Pons (tissue), 1 donor: ENCODE measurements at places on chromosomes 2 and 18.

DNA sequence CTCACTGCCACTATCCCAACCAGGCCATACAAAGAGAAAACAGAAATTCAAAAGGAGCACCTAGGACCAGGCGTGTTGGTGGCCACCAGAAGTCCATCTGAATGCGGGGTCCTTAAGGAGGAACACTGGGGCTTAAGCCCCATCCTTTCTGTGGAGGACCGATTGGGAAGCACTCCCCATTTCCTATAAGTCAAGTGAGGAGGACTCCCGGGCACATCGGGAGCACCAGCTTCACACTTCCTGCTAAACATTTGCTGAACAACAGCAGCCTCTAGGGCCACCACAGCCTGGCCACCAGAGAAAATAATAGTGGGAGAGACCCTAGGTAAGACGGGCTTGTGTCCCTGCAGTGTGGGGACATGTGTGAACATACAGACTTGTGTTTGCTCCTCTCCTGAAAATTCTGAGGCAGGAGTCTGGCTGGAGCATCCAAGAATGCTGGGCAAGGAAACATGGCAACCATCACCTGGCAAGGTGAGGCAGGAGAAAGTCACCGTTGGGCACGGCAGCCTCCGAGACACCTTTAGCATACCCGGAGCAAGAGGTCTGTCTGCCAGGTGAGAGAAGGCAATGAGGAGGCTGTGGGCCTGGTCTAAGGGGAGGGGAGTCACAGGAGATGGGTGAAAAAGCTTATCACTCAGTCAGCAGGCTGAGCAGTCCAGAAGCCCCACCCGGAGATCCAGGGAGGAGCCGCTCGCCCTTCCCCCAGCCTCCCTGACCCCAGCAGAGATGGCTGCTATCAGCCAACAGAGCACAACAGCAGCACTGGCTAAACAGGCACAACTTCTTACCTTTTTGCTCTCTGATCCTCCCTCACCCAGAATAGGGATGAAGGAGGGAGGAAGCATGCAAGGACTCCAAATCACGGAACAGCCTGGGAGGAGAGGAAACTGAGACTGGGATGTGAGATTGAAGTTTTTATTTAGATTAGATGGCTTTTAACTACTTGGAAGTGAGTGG lies 282.3 kb downstream of the EIPR1 start:
- DNase-seq = no peak

- no peak for DNase-seq
Observed at GRCh38 chr2:29072971-29073725, 1.2 kb downstream of the PCARE start.

- no peak for DNase-seq
Observed at GRCh38 chr2:134504586-134505336, 214.0 kb downstream of the TMEM163 start.

DNA sequence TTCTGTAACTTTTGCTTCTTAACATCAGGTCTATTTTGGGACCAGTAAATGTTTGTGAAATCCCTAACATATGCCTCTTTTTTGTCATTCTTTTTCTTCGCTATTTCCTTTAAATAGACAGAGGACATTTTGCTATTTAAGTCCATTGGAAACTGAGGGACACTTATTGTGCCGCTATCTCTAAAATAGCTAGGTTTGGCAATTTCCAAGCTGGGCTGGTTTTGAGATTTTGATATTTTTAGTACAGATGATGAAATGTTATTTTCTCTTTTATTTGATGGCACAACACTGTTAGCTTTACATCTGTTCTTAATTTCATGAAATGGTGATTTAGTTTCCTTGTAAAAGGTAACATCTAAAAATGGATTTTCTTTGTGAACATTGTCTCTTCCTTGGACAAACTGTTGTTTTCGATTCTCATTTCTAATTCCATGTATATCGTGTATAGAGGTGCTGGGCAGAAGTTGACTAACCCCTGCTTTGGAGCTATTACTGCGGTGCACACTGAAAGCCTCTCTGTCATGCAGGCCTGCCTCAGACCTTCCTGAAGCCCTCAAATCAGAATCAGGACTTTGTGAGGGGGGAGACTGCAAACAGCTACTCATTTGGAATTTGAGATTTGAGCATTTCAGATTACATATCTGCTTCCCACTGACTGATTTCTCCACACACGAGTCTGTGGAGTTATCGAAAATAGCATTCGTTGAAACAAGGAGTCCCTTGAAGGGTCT lies 594 bp downstream of the RAD51AP2 start:
- DNase-seq = no peak

GRCh38 chr18:75375341-75375740 lies 52.2 kb downstream of the SMIM21 start:
- DNase-seq = no peak

GRCh38 chr2:128914320-128914719 lies 595.7 kb upstream of the HS6ST1 start:
- no peak for DNase-seq

- DNase-seq = no peak
Observed at GRCh38 chr18:50642439-50642838, 82.6 kb downstream of the MAPK4 start.

DNA sequence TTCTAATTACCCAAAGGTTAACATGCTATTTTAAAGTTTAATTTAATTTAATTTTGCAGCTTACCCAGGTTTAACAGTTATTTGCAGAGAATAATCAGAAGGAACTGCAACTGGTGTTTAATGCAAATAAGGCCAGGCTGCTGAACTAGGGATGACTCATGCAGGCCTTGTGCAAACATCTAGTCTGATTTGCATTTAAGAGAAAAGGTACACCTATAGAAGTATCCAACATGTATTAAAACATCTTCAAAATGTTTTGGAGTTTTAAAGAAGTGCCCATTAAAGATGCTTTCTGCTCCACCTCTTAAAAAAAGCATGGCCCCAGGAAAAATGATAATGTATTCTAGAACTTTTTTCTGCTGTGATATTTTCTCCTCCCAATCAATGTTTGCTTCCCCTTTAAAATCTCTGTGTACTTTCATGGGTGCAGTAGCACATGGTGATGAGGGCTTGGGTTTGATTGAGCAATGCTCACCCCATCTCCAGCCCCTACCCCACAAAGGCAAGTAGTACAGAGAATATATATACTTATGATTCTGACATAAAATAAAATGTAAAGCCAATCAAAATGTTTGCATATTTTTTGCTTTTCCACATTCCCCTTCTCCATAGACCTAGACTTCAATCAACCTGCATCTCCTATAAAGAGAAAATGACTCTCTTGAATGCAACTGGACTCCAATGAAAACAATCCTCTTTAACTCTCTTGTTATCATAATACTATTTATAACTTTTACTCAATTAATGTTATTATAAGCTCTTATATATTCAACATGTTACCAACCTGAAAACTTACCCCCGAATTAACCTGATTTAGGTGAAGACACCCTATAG lies 54.1 kb downstream of the ATP8B1 start:
- DNase-seq = no peak
